ENCODE measurements at places on chromosomes 12 and 14.

DNA sequence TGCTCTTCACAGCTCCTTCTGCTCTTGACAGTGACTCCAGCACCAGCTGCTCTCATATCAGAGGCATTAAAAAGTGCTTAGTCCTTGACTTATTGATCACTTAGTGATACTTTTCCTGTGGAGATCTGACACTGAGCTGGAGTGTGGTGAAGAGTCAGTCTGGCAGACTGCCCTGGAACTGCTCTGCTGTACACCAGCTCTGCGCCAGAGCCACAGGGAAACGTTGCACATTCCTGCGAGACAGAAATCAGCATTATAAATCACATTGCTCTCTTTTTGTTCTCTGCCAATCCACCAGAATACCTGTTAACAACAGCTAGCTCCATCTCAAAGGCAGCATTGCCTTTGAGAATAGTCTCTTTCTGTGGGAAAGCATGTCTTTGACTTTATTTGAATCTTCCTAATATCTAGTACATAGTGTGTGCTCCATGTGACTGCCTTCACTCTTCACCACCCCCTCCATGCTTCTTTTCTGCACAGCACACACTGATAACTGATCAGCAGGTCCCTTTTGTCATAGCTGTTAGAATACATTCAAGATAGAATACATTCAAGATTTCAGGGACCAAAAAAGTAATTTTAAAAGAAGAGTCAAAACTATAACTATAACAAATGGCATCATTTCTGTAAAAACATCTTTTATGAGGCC, 48.2 kb upstream of the VSX2 start:
- DNase-seq, result no peak

- no peak for DNase-seq
Measured at GRCh38 chr14:55180434-55180833, 11.0 kb downstream of the DLGAP5 start.

GRCh38 chr12:70443062-70443673, 77.1 kb downstream of the KCNMB4 start:
- no peak for DNase-seq

DNA sequence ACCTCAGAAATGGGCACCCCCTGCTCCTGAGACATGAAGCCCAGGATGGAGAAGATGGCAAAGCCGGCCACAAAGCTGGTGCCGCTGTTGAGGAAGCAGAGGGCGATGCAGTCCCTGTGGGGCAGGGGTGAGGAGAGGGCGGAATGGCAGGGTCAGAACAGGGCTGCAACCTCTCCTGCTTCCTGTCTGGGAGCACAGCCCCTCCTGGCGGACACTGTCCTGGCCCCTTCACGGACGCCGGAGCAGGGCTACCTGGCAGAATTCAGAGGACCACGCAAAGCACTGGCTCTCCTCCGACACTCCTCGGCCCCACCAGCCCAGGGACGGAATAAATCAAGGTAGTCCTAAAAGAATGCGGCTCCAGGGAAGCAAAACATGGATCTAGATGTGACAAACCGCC, 12.4 kb upstream of the SLC6A12 start:
- no peak for DNase-seq

DNA sequence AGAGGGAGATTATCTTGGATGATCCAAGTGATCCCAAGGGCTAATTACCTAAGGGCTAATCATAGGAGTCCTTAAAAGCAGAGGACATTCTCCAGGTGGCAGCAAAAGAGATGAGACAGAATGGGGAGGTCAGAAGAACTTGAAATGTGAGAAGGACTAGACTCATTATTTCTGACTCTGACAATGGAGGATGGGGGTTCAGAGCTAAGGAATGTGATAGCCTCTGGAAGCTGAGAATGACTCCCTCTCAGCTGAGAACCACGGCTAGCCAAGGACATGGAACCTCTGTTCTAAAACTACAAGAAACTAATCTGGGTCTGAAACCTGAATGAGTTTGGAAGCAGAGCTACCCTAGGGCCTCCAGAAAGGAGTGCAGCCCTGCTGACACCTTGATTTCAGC, 35.6 kb upstream of the ANKS1B start:
- DNase-seq, result no peak

DNA sequence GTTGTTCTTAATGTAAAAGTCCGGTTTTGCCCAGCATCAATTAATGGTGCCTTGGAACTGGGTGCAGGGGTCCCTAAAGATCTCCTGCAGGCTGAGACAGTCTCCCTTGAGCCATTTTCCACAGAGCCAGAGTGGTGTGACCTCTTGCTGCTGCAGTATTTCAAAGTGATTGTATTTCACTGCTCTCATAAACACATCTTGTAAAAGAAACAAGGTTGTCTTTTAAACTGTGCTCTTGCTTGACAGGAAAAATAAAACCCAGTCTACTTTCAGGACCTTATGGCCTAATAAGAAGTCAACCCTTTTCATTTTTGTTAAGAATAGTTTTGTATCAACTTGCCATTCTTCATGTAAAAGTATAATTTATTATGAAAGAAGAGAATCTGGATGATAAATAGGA, 44.7 kb downstream of the TMEM117 start:
- no peak for DNase-seq

GRCh38 chr12:85572956-85573355, 263.3 kb downstream of the RASSF9 start:
- no peak for DNase-seq

DNA sequence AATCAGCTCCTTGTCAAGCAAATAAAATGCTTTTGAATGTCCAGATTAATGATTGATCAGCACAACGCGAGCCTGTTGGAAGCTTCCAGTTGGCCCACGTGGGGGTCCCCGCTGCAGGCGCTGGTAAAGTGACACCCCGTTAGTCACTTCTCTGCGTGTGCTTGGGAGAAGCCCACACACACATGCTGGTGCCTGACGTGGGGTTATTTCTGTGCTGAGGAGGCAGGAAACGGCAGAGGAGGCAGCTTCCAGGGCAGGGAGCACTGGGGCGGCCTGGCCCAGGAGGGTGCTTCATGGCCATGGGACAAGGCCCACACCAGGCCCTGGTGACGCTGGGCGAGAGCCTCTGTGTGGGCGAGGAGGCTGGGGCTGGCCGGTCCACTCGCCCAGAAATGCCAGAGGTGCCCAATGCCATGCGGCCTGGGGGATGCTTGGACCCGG, 101.5 kb downstream of the KIF26A start:
- no peak for DNase-seq

DNA sequence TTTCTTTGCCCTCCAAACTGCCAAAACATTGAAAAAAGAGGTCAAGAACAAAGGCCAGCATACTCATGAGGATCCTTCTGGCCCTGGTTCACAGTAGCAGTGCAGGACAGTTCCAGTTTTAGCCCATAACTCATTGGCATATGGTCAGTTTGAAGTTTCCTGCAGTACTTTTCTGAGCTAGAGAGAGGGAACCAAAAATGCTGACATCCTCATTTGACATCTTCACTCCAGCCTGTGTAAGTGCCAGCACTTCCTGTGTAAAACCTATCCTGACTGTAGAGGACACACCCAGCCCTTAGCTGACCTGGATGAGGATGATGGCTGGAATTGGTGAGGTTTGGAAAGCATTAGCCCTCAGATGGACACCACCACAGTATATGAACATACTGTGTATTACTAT, 84.1 kb downstream of the FGD4 start:
- peak; percentile 24 for DNase-seq

GRCh38 chr14:22456421-22456820, 132.6 kb downstream of the DAD1 start:
- DNase-seq, result no peak

GRCh38 chr12:115230606-115231005, 546.6 kb upstream of the TBX3 start:
- no peak for DNase-seq

- DNase-seq, result no peak
Measured at GRCh38 chr12:118840399-118840798, 140.9 kb upstream of the SRRM4 start.

DNA sequence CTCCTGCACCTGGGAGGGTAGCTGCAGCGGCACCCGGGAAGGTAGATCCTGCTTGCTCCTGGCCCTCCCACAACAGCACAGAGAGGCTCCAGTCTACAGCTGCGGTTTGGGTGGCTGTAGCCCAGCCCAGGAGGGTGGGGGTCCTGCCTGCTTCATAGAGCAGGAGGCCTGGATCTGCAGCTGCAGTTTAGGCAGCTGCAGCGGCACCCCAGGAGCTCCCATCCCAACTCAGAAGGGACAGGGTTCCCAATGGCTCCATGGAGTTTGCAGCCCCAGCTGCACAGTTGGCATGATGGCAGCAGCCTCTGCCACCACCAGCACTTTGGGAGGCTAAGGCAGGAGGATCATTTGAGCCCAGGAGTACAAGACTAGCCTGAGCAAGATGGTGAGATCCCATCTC, 38.5 kb downstream of the TIMELESS start:
- no peak for DNase-seq

DNA sequence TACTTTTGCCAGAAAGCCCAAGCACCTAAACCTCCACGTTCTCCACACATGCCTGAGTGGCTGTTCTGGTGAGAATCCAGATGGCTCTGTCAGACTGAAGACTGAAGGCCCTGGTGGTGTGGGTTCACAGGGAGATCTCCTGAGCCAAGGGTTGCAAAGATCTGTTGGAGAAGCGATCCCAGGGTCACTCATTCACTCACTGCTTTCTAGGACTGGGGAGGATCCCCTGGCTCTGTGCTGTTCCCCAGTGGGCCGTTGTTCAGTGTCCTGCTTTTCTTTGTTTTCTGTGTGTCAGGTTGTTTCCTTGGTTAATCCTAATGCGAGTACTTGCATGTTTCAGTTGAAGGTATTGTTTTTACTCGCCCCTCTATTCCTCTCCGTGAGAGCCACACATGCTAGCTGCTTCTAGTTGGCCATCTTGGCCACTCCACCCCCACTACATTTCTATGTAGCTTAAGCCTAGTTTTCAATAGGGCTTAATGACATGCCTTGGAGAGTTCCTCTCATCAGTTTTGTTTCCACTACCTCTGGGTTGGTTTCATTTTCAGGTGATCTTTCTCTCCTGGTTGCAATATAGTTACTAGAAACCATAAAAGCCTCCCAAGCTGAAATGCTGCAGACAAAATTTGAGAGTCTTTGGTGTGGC, 144.5 kb upstream of the SLC38A2 start:
- DNase-seq, result no peak

DNA sequence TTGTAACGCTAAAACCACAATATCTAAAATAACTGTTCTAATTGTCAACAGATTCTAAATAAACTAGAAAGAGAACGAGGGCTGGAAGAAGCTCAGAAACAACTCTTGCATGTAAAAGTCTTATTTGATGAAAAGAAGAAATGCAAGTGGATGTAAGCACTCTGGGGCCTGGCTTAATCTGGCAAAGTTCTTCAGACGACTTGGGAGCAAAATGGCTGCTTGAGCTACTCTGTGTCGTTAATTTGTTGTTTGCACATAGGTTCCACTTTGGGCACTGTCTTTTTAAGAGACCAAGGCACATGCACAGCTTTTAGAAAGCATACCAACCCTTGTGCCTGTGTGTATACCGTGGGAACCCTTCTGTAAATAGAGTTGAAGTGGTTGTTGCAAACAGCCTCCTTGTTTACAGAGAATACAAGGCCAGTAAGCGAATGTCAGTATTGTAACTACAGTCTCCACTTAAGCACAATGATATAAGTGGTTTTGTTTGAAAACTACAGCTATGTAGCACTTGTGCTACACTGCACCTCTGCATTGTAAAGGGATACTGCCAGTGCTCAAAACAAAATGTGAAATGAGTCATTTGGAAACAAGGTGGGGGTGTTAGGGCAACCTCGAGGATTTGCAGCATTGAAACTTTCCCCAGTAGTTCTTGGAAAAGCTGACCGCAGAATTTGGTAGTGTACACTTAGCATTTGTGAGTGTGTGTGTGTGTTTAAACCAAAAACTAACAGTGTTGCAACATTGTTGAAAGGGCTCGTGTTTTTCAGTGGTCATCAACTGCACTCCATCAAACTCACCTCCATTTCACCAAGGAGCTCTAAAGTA, 154.3 kb downstream of the CEP83 start:
- no peak for DNase-seq

- no peak for DNase-seq
Measured at GRCh38 chr12:19739195-19739776, 300.0 kb downstream of the AEBP2 start.

GRCh38 chr14:51676549-51676948, 24.8 kb downstream of the FRMD6 start:
- DNase-seq, result no peak

DNA sequence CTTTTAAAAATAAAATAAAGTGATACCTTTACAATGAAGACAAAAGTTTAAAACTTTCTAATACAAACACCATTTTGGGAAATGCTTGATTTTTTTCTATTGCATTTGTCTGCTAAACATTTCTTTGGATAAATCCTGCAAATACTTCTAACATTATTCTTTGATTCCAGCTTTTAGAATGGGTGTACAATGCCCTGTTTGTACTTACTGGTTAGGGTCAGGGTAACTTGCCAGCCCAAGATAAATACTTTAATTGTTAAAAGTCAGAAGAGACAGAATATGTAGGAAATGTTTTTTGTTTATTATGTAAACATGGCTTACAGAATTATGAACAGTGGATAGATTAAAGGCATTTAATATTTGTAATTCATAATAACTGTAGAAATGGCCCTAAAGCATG, 60.5 kb downstream of the WASHC4 start:
- no peak for DNase-seq

- no peak for DNase-seq
Measured at GRCh38 chr12:121750507-121750955, 38.0 kb downstream of the TMEM120B start.

DNA sequence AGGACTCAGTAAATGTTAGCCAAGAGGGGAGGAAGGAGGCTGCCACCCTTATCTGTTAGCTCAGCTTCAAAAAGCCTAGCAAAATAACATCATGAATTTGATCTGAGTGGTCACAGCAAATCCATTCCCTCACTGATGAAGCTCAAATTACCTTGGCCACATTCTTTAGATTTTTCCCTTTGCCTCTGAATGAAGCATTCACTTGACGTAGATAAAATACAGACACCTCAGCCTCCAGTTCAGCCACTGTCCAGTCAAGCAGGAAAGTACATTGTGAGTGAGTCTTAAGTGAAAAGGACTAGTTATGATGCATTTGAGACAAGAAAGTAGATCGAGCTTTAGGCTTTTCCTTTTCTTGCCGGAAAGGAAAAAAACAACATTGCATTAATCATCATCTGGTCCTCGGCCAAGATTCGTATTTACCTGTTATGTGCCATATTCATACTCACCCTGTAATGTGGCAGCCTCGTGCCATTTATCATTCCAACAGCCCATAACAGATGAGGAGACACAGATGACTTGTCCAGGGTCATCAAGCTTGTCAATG, 146.5 kb downstream of the ETV6 start:
- DNase-seq, result no peak

DNA sequence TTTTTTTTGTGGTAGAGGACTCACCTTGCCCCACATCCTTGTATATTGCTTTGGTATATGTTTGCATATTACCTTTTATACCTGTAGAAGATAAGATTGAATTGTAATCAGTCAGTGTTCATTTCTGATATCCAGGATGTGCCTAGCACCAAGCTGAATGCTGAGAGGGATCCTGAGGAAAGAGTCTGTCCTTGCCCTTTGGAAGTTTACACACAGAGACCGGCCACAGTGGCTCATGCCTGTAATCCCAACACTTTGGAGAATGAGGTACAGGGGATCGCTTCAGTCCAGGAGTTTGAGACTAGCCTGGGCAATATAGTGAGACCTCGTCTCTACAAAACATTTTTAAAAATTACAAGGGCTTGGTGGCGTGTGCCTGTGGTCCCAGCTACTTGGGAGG, 8.4 kb downstream of the ACVR1B start:
- DNase-seq, result no peak
